Activated CD8-positive, alpha-beta memory T cell treated with anti-CD3 and anti-CD28 coated beads for 24 hours (primary cell): ENCODE measurements at places on chromosomes 11 and 22.

DNA sequence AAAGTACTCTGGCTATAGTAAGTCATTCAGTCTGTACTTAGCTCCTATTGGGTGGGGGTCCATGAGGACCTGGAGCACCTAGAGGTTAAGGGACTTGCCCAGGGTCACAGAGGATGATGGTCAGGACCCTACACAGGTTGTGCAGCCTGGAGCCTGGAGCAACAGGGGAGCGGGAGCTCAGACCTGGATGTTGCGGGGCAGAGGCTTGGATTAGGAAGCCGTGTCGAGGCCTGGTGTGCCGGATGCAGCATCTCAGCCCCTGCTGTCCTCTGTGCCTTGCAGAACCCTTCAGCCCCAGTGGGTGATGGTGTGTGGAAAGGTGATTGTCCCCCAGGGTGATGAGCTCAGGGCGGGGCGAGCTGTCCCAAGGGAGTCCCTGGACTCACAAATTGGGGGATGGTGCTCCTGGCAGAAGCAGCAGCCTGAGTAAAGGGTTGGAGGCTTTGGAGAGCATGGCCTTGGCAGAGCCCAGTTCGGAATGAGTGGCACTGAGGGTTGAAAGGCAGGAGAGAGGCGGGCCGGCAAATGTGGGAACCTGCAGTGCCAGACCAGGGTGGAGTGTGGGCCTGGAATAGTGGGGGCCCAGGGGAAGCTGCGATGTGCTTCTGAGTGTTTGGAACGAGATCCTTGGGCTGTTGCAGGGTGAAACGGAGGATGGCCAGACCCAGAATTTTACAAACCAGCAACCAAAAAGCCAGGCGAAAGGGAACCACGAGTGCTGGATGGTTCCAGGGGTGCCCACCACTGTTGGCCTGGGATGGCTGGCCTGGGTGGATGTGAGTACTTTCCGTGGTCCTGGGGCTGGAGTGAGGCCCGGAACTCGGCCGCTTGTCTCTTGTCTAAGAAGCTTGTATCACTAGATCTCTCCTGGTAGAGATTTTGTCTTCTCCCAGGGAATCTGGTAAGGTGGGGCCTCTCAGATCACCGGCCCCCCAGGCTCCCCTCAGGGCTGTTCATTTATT, 2.9 kb downstream of the TPCN2 start:
- DNase-seq, result no peak

- no peak for DNase-seq
Observed at GRCh38 chr11:128152796-128153696, 434.3 kb downstream of the ETS1 start.

- DNase-seq, result no peak
Observed at GRCh38 chr22:41799486-41800347, 762 bp upstream of the CCDC134 start.

GRCh38 chr11:61841636-61842527, 13.8 kb downstream of the FADS2 start:
- DNase-seq, result no peak

DNA sequence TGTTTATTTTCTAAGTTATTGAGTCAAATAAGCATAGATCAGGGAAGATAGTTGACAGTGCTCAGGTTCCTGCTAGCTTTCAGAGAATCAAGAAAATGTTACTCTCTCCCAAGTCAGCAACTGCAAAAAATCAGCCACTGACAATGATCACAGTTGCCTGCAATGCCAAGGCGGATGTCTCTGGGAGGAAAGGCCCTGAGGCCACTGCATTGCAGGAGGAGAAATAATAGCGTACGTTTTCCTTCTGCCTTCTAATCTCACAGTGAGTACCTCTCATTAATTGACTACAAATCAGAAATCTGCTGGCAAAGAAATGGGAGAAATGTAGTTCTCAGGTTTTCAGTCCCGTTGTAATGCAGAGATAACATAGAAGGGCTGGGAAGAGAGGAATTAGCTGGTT, 54.0 kb upstream of the SPON1 start:
- DNase-seq, result no peak

GRCh38 chr11:1308743-1309497, 512 bp downstream of the TOLLIP start:
- DNase-seq, result no peak

- DNase-seq, result no peak
Observed at GRCh38 chr22:17496841-17497240, 66.5 kb upstream of the SLC25A18 start.

DNA sequence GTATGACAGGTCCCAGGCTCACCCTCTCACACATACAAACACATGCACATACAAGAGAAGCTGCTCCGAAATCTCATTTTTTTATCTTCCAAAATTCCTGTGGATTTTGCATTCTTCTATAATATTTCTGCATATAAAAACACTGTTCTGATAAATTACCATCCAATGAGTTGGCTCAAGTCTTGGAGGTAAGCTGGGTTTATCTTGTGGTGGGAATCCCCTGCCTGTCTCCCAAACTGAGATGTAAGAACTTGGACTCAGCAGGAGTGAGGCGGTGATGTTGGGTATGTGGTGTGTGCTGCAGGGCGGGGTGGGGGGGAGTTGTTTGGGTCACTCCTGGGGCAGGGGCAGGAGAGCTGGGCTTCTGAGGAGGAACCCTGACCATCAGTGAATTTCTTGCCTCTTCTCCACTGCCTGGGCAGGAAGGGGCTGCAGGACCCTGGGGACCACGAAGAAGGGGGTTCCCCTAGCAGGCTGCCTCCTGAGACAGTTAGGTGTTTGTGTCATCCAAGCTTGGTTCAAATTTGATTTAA, 6.8 kb upstream of the P2RY6 start:
- DNase-seq, result peak; percentile 9

GRCh38 chr11:3879216-3879966, 23.9 kb downstream of the STIM1 start:
- DNase-seq, result no peak

GRCh38 chr11:898143-898511, 12.5 kb downstream of the CHID1 start:
- DNase-seq, result no peak

- DNase-seq, result no peak
Observed at GRCh38 chr11:44226490-44226889, 83.4 kb downstream of the ALX4 start.

- DNase-seq, result no peak
Observed at GRCh38 chr11:16607675-16608644, 130.5 kb upstream of the C11orf58 start.

- no peak for DNase-seq
Observed at GRCh38 chr11:17931595-17931994, 81.3 kb downstream of the SERGEF start.

DNA sequence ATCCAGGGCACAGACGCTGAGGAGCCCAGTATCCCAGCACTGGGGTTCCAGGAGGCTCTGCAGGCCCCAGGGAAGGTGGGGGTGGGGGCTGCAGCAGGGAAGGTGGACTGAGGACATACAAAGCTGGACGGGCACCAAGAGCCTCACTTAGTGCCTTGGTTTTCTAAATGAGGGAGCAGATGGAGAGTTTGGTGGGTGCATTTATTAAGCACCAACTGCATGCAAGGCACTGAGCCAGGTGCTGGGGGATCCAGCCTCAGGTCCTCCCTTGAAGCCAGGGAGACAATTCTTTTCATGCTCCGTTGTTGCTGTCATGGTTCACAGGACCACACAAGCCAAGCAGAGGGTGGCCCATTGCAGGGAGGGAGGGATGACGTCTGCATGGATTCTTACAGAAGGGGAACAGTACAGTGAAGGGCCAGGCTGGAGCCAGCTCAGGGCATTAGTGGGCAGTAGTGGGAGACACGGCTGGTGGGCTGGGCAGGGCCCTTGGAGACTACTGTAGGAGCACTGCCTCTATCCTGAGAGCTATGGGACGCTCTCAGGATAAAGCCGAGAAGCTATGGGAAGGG, 65.0 kb downstream of the MACROD1 start:
- DNase-seq, result no peak

DNA sequence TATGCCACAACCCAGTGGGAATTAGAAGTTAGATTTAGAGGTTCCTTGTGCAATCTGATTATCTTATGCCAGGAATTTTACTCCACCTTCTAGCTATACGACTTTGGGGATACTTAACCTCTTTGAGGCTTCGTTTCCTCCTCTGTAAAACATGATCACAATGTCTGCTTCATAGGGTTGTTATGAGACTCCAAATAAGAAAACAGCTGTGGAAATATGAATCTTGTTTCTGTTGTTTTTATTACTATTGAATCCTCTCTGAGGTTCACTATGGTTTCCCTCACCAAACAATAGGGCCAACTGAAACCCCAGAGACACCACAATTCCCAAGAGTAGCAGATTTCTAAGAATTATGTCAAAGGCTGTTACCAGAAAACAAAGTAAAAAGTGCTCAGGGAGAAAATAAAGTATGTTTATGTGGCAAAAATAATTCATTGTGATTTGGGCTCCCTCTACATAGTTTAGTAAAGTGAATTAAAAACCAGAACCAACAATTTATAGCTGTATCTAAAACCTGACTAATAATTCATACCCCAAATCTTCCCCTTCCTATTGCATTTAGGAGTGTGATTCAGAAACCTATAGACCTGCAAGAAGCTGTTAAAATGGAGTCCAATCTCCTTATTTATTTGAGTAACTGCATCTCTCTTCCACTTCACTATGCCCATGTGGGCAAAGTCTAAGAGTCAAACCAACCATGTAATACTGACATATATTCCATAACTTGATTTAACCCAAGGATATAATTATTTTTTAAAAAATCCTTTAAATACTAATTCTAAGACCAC, 38.4 kb downstream of the AMBRA1 start:
- DNase-seq, result no peak

- DNase-seq, result no peak
Observed at GRCh38 chr11:121024989-121025388, 1.1 kb downstream of the TBCEL start.

DNA sequence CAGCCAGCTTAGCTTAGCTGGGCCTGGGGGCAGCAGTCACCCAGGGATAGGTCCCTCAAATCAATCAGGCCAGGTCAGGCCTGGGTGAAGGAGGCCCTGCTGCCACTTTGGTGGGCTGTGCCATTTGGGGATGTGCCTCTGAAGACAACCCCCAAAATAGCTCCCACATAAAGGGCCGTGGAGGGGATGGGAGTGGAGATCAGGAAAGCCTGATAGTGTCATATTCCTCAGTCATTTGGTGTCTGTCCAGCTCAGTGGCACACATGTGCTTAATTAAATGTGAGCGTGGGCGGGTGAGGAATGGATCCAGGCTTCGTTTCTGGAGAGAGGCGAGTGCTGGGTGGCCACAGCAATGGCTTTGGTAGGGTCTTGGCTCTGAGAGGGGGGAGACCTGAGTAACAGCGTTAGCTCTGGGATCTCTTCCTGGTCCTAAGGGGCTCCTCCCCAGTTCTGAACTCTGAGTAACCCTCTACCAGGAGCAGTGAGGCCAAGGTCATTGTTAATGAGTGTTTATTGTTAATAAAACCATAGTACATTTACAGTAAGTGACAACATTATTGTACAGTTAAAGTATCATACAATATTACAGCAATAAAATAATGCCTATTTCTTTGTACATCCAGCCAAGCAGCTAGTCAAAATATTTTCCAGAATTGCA, 45.2 kb downstream of the NAT10 start:
- no peak for DNase-seq

DNA sequence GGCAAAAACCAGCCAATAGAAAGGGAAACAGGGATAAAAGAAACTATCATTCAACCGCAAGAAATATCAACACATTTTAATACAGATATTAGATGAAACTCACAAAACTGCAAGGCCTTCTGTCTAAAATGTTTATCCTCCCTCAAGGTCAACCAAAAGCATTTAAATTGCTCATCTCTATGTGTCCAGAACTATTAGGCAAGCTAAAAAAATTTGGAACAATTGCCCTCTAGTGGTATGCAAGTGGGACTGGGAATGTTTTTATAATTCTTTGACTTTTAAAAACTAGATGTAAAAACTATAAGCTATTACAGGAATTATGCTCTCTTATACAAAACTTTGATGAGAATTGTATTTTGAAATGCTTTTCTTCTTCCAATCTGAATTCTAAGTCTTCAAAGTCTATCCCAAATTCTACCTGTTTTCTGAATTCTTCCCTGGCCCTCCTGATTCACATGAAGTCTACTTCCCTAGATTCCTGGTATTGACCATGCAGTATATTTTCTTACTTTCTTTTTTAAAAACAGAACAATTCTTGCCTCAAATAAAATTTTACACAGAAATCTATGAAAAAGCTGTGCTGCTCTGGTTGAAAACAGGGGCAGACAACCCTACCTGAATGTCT, 4.9 kb downstream of the CWC15 start:
- no peak for DNase-seq

DNA sequence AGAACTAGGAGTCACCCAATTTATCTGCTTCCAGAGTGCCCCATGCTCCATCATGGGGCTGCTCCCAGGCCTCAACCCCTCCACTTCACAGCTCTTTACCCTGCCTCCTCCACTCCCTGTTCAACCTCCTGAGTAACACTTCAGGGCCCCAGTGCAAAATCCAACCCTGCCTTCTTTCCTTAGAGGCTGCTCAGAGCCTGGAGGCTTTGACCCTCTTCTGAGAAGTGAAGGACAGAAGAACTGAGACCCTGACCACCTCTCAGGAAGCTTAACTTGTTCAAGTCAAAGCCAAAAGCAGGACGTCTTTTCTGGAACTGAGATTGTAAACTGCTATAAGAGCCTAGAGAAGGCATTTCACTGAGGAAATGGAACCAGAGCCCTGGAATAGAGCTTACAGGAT, 15.5 kb downstream of the EIF3F start:
- DNase-seq, result no peak

DNA sequence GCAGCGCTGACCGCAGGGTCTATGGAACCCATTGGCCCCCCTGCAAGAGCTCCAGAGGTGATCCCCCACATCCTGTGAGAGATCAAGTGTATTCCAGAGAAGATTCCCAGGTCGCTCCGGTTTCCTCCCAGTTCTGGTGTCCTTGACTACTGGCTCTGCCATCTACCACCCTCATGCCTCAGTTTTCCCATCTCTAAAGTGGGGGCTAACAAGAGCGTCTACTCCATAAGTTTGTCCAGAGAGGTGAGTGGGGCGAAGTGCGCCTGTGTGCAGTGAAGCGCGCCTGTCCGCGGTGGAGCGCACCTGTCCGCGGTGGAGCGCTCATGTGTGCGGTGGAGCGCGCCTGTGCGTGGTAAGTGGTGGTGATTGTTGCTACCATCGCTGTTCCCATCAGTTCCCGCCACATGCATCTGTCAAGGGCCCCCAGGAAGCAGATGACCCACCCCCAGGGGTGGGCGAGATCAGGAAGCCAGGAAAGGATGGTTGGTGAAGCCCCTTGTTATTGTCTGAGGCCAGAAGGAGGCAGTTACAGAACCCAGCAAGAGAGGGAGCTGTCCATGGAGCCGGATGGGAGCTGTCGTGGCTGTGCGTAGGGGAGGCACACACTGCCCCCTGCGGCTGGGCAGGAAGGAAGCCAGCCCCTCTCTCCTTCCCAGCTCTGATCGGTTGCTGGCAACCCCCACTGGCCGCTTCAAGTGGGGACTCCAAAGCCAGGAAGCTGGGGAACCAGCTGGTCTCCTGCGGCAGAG, 73.2 kb upstream of the FGF3 start:
- no peak for DNase-seq

GRCh38 chr11:60700689-60701468, 1.5 kb downstream of the MS4A8 start:
- DNase-seq, result no peak

- DNase-seq, result no peak
Observed at GRCh38 chr22:46539169-46539568, 1.7 kb upstream of the CELSR1 start.

- DNase-seq, result peak; percentile 74
Observed at GRCh38 chr11:125348674-125349309, 147.3 kb downstream of the FEZ1 start.
